ENCODE measurements at places on chromosomes 1 and 21. TPM values are rescaled to one million over a fixed set of nuclear protein-coding genes. Genes with fewer than 3 reads are reported as not detected.

Gene KCNT2
- polyA plus RNA-seq = 0.56 TPM

Gene AUNIP
- 1.9 TPM for polyA plus RNA-seq

Gene GREM2
- polyA plus RNA-seq = 0.94 TPM

Gene SLAMF6
- not detected for polyA plus RNA-seq

Gene TMEM82
- polyA plus RNA-seq = not detected

Gene HUNK
- 0.28 TPM for polyA plus RNA-seq

Gene CNTN2
- polyA plus RNA-seq = 0.03 TPM

Gene MIXL1
- polyA plus RNA-seq = not detected

Gene LCE2B
- not detected for polyA plus RNA-seq

Gene BATF3
- 0.76 TPM for polyA plus RNA-seq

Gene SPOCD1
- polyA plus RNA-seq = 10.7 TPM

Gene C1orf53
- polyA plus RNA-seq = 22.9 TPM

Data from SK-N-SH (cell line).